ENCODE measurements at places on chromosomes 1 and 21.
A peak's percentile ranks its signal among the peaks of the same experiment; 100 is the strongest.

DNA sequence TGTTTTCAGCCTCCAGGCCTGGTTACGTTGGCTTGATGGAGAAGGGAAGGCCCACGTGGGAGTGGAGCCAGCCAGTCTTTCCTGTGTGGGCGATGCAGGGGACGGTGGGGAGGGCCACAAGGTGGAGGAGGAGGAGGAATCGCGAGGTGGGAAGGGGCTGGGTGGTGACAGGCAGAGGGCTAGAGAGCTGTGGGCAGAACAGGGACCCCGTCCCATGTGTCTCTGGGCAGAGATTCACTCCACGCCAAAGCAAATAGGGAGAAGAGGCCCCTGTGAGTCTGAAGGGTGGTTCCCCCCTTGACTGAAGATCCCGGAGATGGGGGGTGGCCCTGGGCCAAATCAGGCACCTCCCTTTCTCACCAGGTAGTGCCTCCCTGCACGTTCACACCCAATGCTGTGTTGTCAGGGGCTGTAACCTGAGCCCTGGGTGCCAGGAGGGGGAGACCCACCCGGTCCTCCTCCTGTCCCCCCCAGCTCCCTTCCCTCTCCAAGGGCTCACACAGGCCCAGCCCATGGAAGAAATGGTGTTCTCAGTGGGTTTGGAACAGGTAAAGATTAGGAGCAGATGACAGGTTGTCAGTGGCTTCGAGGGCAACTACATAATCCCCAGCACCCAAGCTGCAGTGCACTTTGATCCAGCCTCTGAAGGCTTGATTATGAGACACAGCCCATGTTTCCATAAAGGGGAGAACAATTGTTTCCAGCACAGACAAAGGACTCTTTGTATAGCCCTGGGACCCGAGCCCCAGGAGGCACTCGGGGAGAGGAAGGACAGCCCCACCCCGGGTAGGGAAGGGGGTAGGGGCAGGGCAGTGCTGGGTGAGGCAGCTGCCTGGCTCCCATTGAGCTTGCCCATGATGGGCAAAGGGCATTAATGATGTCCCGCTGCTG lies 37.7 kb upstream of the GPR37L1 start:
- DNase-seq = no peak

DNA sequence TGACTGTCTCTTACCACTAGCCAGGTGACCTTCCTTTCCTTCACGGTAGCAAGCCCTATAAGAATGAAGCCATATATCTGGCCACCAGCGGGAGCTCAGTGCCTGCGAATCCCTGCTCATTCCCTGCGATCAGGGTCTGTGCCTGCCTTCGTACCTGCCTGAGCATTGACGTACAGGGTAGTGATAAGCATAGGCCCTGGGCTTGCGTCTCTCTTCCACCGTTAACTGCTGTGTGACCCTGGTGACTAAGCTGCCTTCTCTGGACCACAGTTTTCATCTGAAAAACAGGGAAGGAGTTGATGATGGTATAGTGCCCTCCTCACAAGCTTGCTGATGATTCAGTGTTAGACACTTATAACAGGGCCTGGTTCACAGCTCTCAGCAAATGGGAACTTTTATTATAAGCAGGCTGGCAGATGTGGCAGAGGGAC lies 4.1 kb downstream of the ZC3H12A start:
- peak; percentile 87 for DNase-seq

GRCh38 chr1:232291261-232291660 lies 338.7 kb downstream of the SIPA1L2 start:
- peak; percentile 26 for DNase-seq

GRCh38 chr1:196951711-196952394 lies 8.3 kb downstream of the CFHR2 start:
- DNase-seq = peak; percentile 5
